Activated T-helper 9 cell treated with anti-CD3 and anti-CD28 coated beads, Interleukin-2, amount 50 U/mL, for 16 hours (primary cell): ENCODE measurements at places on chromosomes 3 and 15.

DNA sequence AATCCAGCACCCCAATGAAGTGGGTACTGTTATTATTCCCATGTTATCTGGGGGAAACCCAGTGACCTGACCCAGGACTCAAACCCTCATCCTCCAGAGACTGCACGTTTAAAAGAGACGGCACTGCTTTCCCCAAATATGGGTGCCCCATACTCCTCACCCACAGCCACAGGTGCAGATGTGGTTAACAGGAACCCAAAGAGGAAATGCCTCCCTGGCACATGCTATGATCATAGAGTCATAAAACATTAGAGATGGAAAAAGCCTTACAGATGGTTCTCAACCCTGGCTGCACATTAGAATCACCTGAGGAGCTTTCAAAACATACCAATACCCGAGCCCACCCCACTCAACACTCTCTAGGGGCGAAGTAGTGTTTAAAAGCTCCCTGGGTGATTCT is 111.5 kb downstream of the SEMA5B start:
- DNase-seq: no peak

DNA sequence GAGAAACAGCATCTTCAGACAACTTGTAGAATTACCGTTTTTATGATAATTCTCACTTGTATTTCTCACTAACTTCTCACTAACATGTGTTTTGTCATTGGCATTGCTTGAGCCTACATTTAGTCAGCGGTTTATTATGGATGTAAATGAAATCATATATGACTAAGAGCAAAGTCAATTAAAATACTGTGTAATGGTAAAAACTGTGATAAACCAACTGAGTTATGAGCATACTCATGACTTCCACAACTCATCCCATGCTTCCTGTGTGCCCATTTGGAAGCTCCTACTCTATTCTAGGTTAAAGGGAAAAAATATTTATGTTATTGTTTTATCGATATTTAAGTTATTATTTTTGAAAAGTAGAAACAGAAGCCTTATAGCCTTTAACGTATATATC is 12.8 kb downstream of the PXK start:
- DNase-seq: no peak

DNA sequence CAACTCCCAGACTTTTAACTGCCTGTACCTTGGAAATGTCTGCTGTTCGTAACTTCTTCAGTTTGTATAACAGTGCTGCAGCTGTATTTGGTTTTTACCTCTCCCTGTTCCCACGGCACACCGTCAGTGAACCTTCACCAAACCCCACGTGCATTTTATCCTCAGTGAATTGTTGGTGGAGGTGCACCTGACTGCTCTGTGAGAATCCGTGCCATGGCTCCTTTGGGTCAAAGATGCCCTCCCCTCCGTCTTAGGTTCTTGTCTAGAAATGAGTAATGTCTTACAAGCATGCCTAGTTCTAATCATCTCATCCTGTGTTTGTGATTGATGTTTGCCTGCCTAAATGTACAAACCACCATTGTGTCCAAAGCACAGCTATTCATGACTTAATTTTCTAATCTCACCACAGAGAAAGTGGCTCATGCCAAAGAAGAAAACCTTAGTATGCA is 28.2 kb downstream of the TPM1 start:
- no peak for DNase-seq

- no peak for DNase-seq
These were observed 42.9 kb upstream of the RPL32 start for GRCh38 chr3:12884186-12884680.

- DNase-seq: no peak
These were observed 196.6 kb upstream of the IL12A start for GRCh38 chr3:159792070-159792469.

DNA sequence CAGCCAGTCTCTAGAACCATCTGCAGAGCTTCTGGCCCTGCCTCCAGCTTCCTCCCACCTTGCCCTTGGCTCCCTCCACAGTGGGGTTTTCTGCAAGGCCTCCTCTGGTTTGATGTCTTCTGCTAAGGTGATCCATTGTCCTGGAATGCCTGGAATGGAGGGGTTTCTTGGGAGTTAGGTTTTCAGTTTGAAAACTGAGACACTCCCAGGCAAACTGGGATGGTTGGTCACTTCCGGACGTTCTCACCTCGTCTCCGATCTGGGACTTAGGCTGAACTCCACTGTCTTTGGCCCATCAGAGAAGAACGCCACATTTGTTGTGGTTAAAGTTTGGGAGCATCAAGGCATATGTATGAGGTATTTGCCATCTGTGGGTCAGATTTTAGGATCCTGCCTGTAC is 77.4 kb upstream of the KLHL25 start:
- no peak for DNase-seq

GRCh38 chr3:53180305-53181023 is 19.5 kb downstream of the PRKCD start:
- DNase-seq: no peak

GRCh38 chr3:168336276-168336675 is 240.6 kb upstream of the GOLIM4 start:
- DNase-seq: no peak

GRCh38 chr3:66411474-66411873 is 89.3 kb downstream of the LRIG1 start:
- no peak for DNase-seq

DNA sequence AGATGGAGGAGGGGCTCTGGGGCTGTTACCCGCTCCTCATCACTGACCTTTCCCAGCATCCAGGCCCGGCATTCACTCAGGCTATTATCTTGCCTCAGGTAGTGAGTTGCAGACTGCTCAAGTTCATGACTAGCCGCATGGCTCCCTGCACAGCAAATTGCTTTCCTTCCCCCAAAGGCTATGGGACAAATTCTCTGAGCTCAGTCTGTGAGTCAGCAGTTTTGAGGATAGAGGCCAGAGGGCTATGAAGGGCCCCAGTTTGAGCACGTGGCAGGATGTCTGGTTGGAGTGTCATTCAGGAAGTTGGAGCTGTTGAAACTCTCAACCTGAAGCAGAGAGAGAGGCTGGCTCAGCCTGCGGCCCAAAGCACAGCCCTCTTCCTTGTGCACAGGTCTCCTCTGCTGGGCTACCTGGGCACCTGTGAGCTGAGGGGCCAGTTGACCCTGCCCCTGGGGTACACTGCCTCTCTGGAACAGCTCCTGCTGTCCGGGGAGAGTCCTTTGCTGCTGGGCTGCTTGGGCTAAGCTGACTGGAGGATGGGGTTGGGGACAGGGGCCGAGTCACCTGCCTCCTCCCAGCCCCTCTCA is 7.9 kb downstream of the FAH start:
- DNase-seq: no peak

DNA sequence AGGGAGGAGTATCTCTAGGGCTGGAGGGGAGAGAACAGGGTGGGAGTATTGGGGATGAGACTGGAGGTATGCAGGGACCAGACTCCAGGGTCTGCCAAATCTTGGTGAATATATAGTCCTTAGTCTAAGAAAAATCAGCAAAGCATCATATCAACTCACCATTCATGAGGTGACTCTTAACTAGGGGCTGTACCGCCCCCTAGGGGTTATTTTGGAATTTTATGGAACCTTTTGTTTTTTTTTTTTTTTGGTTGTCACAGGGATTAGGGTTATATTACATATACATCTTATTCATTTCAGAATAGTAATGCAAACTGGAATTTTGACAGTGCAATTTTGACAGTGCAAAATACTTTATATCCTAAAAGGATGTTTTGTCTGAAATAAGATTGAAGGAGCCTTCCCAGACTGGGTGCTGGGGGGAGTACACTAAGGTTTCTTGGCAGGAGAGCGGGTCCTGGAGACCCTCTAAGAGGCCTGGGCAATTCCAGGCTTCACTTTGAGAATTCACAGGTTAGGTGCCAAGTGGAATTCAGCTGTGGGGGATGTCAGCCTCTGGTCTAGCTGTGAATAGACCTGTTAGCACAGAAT is 7.5 kb downstream of the CMTM7 start:
- DNase-seq: no peak

GRCh38 chr3:17494117-17494809 is 248.2 kb downstream of the TBC1D5 start:
- DNase-seq: no peak

DNA sequence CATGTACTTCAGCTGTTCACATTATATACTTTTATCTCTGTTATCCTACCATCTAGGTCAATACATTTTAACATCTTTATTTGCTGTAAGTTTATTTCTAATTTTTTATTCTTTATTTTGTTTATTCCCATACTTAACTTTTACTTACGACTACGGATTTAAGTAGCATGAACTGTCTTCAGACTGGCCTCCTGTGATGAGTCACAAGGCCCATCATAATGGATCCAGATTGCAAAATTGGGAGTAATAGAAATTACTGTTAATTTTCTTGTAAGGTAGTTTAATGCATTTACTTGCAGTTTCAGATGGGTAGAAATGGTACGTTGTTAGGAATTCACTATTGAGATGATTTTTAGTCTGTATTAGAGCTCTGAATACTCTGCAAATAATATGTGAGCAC is 45.9 kb downstream of the PPARG start:
- DNase-seq: no peak

DNA sequence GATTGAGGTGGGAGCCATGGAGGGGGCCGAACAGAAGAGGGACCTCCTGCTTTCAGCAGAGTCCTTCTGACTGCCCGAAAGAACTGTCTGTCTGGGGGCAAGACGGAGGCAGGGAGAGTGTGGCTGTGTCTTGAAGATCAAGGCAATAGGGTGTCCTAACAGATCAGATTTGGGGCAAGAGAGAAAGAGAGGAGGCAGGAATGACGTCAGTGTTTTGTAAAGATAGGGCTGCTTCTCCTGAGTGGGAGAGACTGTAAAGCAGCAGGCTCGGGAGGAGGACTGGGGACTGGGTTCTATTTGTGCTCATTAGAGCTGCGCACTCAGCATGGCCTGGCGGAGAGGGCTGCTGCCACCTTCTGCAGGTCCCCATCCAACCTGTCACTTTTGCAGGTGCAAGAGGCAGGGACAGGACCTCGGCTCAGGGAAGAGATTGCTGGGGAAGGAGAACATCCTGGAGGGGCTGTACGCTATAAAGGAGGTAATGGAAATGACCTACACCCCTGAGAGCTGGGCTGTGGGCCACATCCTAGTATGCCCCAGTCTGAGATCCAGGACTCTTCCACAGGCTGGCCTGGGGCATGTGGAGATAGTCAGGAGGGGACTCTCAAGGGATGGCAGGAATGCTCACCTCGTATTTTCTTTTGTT is 29.0 kb upstream of the FGD5 start:
- no peak for DNase-seq

GRCh38 chr3:188689101-188689574 is 482.6 kb upstream of the TPRG1 start:
- no peak for DNase-seq

GRCh38 chr15:70080347-70080746 is 17.4 kb downstream of the TLE3 start:
- no peak for DNase-seq

DNA sequence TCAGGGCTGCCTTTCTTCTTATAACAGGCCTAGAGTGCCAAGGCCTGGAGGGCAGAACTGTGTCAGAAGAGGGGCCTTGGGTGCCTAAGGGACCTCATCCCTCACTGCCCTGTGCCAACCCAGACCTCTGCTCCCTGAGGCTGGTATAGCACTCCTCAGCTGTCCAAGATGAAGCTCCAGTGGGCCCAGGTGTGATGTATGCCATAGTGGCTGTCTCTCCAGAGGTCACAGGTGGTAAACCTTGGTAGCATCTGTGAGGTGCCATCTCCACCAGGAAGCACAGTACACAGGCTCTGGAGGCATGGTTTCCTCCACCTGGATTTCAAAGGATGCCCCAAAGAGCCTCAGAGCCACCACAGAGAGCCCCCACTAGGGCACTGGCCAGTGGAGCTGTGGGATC is 12.3 kb upstream of the KLHL40 start:
- no peak for DNase-seq

- no peak for DNase-seq
These were observed 51.3 kb upstream of the KPNA4 start for GRCh38 chr3:160616716-160617115.

DNA sequence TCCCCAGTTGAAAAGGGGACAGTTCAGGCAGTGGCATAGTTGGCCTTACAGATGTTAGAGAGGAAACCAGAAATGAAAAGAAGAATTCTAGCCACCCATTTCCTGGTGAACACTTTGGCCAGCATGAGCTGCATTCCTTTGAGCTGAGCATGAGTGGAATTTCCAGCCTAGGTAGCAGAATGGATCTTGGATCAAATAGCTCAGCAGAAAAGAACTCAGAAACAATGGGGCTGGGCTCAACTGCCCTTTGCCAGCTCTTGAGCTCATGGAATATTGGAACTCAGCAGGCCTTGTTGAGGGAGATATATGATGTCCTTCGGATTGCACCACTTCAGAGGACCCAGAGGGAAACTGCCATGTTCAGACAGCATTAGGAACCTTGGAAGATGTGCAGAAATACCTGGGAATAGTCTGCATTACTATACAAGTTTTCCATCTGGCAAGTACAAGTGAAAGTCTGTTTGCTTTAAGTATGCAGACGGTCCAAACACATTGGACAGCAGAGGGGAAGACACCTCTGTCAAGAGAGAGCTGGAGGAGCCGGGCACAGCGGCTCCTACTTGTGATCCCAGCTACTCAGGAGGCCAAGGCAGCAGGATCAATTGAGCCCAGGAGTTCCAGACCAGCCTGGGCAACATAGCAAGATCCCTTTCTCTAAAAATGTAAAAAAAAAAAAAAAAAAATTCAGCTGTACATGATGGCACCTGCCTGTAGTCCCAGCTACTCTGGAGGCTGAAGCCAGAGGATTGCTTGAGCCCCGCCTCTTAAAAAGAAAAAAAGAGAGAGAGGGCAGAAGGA is 3.1 kb upstream of the CDV3 start:
- no peak for DNase-seq

GRCh38 chr3:156825795-156826143 is 384 bp upstream of the LEKR1 start:
- DNase-seq: no peak

GRCh38 chr3:62178739-62179600 is 194.4 kb downstream of the FEZF2 start:
- no peak for DNase-seq

DNA sequence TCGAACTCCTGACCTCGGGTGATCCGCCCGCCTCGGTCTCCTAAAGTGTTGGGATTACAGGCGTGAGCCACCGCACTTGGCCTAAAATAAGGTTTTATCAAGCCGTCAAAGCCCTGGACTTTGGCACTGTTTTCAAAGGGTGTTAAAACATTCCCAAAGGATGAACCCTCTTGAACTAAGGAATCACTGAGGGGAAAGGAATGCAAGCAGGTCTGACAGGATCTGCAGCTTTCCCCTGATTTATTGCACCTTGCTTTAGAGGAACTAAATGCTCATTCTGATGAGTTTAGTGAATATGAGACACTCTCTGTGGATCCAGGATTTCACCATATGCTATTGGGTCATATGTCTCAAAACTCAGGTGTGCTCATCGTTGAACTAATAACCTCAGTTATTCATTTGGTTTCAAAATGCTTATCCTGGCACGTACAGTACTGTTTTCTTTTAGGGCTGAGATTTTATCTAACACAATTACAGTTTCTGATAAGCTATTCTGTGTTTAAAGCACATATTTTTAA is 63.0 kb upstream of the TSC22D2 start:
- no peak for DNase-seq
